Activated CD4-positive, CD25-positive, alpha-beta regulatory T cell (primary cell): ENCODE measurements at places on chromosomes 16 and 17.

DNA sequence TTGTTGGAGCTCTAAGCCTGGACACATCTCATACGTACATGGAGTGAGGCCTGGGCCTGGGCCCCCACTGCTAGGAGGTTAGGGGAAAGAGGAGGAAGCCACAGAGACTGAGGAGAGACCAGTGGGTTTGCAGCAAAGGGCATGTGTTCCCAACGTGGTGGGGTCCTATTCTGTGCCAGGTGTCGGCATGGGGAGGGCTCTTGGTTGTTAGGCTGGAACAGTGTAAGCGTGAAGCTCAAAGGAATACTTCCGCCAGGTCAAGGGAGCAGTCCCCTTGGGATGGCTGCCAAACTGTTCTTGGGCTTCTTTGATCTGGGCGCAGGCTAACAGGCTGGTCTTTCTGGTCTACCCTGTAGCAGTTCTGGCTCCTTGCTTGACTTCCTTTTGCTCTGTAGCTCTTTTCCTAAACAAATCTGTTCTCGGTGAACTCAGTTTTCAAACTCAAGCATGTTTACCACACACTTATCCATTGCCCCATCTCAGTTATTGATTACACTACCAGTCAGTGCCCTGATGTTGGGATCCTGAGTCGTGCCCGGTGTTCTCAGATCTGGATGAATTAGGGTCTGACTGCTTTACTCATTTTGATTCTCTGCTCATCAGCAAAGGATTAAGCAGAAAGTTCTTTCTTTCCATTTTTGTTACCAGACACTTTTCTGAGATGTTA lies 36.4 kb downstream of the GPT2 start:
- DNase-seq, result no peak

GRCh38 chr17:75521951-75522727 lies 3.4 kb upstream of the LLGL2 start:
- DNase-seq, result no peak

- peak; percentile 27 for DNase-seq
These were observed 5.6 kb downstream of the GLG1 start for GRCh38 chr16:74601126-74601871.

- no peak for DNase-seq
These were observed 11.9 kb downstream of the CDK5RAP3 start for GRCh38 chr17:47982645-47983390.

DNA sequence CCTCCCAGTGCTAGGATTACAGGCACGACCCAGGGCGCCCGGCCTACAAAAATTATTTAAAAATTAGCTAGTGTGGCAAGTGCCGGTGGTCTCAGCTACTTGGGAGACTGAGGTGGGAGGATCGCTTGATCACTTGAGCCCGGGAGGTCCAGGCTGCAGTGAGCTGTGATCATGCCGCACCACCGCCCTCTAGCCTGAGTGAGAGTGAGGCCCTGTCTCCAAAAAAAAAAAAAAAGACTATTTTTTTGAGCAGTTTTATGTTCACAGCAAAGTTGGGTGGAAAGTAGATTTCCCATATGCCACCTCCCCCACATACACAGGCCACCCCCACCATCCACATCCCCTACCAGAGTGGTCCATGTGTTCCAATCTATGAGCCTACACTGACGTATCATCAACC lies 84.9 kb downstream of the MGAT5B start:
- DNase-seq, result no peak

DNA sequence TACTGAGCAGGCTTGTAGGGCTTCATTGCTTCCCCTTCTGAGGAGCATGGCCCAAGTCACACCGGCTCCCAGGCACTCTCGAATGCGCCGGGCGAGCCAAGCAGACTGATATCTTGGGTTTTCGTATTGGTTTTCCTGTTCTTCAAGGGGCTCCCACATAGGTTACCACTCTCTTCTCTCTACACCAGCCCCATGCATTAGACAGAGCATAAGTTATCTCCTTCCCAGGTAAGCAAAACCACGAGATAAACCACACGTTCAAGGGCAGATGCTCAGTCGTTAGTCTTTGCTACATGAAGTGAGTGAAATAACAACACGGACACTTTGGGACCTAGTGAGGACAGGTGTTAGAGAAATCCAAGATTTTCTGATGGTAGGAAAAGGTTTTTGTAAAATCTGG lies 211.2 kb downstream of the ABCC12 start:
- no peak for DNase-seq

DNA sequence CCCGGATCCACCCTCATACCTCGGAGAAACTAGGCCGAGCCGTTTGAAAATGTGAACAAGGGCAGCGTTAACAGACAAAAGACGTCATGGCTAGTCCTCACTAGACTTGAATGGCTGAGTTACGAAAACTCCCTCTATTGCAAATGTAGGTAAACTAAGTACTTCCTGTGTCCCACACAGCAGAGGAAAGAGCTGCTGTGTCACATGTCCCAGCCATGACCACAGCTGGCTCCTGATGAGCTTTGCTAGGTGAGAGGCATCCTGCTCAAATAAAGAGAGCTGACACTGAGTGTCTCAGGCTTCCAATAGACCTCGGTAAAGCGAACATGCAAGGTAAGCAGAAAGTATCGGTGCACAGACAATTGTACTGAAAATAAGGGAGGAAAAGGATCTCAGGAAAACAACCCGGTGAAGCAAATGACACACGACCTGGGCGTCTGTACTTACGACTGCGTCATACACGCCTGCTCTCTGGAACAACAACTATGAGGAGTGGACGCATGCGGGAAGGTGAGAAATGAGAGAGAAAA lies 26.0 kb downstream of the TMEM204 start:
- no peak for DNase-seq

DNA sequence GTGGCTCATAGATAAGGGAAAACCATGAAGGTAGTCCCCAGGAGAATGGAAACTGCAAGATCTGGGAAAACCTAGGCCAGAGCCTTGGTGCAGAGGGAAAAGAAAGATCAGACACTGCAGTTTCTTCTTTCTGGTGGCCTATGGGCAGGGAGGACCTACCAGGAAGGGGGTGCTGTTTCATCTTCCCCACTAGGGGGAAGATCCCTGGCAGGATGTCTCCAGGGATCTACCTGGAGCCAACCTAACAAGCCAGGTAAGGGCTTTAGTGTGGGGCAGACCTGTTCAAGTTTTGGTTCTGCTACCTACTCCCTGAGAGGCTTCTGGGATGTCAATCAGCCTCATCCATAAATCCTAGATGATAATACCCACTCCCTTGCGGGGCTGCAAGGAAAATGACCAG lies 21.4 kb downstream of the TOM1L2 start:
- DNase-seq, result no peak

GRCh38 chr16:87653234-87653633 lies 50.9 kb downstream of the JPH3 start:
- DNase-seq, result no peak

DNA sequence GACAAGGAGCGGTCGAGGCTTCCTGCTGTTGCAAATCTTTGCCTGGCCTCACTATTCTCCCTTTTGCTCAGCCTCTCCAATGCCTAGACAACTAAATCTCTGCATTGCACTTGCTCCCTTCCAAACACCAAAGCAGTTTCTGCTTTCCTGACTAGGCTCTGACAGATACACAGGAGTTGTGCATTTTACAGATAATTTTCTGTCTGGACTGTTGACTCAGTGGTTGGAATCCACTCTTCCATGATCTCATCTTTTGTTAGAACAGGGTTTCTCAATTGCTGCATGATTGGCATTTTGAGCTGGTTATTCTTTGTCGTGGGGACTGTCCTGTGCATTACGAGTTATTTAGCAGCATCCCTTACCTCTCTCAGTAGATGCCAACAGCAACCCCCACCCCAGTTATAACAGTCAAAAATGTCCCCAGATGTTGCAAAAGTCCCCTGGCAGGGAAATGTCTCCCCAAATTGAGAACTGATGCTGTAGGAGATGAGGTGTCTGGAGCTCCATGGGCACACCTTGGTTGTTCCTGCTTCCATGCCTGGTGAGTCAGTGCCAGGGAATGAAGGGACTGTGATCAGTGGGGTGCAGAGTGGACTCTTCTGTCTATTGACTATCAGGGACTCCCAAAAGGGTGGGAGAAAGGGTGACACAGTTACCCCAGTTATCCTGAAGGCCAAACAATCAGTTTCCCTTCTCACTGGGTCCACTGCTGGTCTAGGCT lies 557.4 kb upstream of the PSMD7 start:
- no peak for DNase-seq

DNA sequence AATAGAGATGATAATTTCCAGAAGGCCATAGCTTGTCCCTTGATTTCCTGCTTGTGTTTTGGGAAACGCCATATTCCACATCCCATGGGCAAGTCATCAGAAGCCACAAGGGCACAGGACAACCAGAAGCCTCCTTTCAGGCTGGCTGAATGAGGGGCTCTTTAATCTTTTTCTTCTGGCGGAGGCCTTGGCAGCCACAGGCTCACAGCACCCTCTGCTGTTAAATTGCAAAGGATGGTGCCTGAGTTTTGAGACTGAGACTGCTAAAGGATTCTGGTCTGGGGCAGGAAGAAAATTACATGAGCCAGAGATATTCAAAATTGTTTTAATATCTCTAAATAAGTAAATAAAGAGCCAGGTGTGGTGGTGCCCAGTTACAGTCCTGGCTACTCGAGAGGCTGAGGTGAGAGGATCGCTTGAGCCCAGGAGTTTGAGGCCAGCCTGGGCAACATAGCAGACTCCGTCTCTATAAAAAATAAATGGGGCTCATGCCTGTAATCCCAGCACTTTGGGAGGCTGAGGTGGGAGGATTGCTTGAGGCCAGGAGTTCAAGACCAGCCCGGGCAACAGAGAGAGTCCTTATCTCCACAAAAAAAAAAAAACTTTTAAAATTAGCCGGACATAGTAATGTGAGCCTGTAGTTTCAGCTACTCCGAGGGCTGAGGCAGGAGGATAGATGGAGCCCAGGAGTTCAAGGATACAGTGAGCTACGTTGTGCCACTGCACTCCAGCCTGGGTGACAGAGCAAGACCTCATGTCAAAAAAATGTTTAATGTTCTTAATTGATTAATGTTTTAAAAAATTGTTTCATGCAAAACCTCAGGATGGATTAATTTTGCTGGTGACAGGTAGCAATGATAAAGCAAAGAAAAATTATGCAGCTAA lies 26.3 kb downstream of the AARSD1 start:
- DNase-seq, result no peak

DNA sequence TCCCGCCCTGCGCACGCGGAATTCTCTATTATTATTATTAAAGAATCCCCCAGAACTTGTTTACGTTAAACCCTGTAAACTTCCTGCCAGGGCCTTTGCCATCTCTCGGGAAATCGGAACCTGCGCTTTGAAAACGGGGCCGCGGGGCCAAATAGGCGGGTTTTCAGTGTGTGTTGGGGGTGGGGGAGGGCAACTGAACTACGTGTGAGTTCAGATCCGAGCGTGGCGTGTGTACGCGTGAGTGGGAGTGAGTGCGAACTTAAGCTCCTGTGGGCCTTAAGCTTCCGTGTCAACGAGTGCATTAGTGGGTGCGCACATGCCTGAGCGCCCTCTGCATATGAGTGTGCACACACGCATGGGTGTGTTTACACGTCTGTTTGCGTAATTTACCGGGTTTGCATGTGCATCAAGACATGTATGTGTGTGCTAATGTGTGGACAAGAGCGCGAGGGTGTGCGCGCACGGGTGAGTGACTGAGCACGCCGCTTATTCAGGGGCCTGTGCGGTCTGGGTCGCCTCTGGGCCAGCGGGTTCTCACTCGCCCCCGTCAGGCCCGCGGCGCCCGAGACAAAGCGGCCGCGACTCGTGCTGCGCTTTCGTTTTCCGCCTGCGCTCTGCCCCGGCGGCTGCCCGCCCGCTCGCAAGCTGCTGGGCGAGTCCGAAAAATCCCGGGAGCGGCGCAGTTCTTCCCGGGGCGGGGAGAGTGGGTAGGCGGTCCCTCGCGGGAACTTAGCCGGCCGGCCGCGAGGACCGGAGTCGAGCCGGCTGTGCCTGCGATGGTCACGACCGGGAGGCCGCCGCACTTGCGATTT lies 1.2 kb upstream of the FOXF1 start:
- DNase-seq, result no peak

DNA sequence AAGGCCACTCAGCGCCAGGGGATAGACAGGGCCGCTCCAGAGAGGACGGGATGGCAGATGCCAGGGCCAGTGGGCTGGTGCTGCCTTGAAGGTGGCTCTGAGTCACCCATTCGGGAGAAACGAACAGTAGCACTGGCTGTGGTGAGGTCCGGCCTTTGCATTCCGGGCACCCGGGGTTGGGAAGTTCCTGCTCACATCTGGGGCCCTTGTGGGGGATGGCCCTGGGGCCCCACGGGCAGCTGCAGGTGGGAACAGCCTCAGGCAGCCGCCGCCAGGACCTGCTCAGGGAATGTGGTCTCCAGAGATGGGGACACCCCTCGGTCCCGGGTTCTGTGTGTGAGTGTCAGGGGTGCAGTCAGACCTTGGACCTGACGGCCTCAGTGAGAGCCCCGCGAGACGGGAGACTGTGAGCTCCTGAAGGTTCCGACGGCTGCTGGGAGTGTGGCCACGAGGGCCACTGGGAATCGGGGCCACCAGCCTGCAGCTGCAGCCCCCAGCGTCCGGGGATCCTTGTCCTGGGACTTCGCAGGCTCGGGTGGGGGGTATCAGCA lies 1.4 kb downstream of the CBFA2T3 start:
- no peak for DNase-seq

GRCh38 chr16:50229149-50229726 lies 37.1 kb upstream of the ADCY7 start:
- no peak for DNase-seq

DNA sequence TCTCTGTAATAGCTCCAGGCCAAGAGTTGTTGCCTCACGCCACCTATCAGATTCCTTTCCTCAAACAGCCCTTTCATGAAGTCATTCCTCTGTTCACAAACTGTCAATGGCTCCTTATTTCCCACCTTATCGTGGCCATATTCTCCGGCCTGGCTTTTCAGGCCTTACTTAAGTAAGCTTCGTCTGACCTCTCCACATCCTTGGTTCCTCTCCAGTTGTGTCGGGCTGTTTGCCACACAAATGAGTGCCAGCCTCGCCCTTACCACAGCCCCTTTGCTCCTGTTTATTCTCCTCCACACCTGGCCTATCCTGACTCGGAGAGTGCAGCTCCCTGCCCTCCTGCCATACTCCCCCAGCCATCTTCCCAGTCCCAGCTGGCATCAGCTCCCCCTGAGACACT lies 2.0 kb downstream of the TP53I13 start:
- DNase-seq, result no peak

- no peak for DNase-seq
These were observed 12.1 kb upstream of the CBX8 start for GRCh38 chr17:79808763-79809529.

DNA sequence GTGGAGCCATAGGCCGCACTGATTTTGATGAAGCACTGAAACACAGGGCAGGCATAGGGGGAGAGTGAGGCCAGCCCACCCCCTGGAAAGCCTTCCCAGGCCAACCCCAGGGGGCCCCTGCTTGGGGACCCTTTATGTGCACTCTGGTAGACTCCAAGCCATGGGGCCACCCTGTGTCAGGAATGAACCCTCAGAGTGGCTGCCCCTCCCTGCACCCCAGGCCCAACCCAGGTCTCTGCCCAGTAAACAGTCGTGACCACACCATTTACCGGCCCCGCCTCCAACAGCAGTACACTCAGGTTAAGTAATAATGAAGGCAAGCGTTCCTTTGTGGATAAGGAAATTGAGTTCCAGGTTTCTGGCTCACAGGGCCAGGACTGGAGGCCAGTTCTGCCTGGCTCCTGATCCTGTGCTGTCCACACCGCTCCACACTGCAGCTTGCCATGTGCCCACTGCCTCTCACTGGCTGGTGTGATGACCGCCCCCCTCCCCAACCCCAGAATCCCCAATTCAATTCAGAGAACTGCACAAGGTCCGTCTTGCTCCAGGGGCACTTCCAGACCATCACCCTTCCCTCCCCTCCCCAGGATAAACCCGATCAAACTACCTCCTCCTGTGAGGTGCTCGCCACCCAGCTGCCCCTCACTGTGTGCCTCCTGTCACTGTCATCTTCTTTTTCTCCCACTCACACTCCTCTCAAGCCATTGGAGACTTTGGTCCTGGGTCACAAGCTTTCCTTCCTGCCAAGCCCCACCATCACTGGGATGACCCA lies 13.6 kb downstream of the PIMREG start:
- no peak for DNase-seq

GRCh38 chr16:79589601-79590102 lies 10.9 kb downstream of the MAF start:
- DNase-seq, result no peak
